ENCODE measurements at places on chromosomes 6 and 20. TPM values are rescaled to one million over a fixed set of nuclear protein-coding genes. Genes with fewer than 3 reads are reported as not detected.

The ZC2HC1B gene
- total RNA-seq, result not detected

The GRM1 gene
- not detected for total RNA-seq

DNA sequence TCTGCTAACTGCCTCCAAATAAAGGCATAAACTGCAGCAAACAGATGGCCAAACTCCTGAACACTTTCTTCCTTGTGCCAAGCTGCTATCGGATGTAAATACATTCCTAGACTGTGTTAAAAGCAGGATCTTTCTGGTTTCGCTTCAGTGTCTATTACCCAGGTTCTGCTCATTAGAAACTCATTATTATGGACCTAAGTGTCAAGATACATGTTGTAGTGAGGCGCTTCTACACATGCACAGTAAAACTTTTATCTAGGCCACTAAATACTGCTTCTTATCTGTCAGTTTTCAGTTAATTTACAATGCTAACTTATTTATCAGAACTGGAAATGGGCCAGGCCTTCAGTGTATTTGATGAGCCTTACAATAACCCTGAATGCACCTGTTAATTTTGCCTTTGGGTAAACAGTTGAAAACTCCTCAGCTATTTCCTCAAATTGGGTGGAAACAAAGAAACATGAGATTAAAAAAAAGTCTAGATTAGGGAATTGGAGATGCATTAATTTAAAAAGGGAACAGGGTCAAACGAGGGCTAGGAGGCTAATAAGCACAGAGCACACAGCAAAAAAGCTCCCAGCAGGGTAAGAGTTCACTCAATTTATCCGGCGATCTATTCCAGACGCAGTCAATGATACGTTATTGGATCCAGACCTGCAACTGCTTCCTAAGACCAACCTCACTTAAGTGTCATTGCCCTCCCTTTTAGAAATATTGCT is 240.6 kb downstream of the FOXC1 start:
- no peak for DNase-seq

DNA sequence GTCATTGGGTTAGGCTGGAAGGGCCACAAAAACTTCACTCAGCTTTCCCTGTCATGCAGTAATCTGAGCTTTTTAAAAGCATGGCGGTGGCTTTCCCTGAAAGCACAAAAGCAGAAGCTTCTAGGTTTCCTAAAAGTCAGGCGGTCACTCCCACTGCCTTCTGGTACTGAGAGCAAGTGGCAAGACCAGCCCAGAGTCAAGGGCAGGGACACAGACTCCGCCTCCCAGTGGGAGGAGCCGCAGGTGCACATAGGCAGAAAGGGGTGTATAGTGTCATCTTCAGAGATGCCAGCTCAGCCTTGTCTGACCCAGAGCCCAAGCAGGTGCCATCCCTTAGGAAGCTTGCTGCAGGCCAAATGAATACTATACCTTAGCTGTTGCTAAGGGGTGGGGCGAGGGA is 18.0 kb upstream of the PACSIN1 start:
- DNase-seq, result no peak

DNA sequence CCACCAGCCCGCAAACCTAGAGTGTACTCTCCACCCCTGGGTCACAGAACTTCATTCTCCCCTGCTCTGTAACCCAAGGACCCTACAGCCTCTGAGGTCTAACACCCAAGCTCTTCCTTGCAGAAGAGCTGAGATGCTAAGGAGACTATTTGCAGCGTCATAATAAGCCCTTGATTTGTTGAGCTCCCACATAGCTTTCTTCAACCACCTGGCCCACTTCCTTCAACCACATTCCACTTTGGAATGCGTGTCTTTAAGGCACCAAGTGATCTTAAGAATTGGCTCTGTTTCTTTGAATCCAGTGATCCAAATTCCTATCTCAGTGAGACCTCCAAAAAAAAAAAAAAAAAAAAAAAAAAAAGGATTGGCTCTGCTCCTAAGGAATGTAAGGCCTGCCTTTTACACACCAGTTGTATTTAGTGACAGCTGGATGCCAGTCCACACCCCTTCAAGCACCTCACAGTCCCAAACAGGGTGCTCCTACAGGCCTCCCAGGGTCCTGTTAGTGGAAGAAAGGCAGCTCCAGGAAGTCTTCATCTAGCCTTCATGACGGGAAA is 106.2 kb downstream of the UBE3D start:
- DNase-seq, result no peak

GRCh38 chr6:124535746-124536145 is 426.5 kb upstream of the RNF217 start:
- no peak for DNase-seq

GRCh38 chr6:157223511-157223910 is 99.8 kb downstream of the TMEM242 start:
- no peak for DNase-seq

GRCh38 chr20:8782804-8783203 is 286.1 kb upstream of the PLCB4 start:
- DNase-seq, result no peak

DNA sequence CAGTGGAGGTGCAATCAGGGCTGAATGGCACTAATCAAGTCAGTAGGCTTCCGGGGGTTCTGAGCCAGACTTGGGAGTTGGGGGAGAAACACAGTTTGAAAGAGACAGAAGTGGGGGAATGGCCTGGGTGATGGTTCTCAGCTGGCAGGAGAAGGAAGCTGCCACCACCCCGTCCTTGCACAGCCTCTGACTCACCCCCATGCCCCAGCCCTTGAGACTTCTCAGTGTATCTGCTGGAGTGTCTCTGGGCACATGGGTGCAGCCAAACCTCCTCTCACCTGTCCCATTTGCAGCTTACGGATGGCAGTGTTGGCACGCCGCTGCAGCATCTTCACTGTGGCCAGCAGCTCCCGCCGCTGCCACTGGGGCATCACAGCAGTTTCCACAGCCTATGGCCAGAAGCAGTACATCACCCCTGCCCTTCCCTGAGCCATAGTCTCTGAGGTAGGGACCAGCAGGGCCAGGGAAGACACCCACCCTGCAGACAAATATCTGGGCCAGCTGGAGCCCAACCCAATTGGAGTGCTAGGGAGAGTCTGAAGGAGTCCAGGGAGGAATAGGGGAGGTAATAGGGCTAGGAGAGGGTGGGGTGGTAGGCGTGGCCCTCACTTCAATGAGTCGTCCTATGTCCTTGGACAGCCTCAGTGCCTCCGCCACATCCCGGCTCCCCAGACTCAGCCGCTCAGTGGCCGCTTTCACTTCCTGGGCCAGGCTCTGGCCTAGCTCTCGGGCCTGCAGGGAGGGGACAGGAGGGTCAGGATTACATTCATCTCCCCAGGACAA is 11.2 kb downstream of the AARS2 start:
- DNase-seq, result no peak

- DNase-seq, result no peak
These were observed 35.9 kb downstream of the PHACTR3 start for GRCh38 chr20:59640267-59640666.

DNA sequence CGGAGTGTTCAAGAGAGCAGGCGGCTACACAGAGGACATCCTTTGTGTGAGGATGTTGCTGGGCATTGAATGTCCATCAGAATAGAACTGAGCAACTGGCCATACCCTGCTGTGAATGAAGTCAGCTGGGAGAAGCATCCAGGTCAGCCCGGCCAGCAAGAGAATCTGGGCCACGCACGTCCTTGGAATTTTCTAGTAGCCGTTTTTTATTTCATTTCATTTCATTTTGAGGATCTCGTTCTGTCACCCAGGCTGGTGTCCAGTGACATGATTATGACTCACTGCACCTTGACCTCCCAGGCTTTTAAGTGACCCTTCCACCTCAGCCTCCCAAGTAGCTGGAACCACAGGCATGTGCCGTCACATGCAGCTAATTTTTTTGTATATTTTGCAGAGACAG is 97.9 kb downstream of the SSR1 start:
- DNase-seq, result no peak

GRCh38 chr6:152271776-152272464 is 365.2 kb downstream of the SYNE1 start:
- DNase-seq, result no peak

GRCh38 chr6:143136647-143137046 is 76.0 kb downstream of the AIG1 start:
- DNase-seq, result no peak

GRCh38 chr6:15016813-15017212 is 229.1 kb upstream of the JARID2 start:
- no peak for DNase-seq
